DND-41 (cell line): ENCODE measurements at places on chromosomes 6 and 20.

DNA sequence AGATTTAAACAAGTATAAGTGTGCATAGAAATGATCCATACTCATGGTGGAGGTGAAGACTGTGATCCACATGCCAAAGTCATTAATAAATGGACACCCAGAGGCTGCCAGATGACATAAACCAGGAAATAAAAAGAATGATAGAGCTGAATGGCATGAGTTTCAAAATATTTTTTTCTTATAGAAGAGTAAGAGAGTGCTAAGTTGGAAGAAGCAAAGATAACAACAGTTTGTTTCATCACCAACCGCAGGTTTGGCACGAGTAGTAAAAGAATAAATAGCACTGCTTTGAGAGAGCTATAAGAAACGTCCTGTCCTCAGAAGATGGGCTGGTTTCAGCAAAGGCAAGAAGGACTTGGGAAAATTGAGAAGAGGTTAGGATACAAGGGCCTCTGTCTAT is 246.9 kb downstream of the UBE3D start:
- no peak for DNase-seq

DNA sequence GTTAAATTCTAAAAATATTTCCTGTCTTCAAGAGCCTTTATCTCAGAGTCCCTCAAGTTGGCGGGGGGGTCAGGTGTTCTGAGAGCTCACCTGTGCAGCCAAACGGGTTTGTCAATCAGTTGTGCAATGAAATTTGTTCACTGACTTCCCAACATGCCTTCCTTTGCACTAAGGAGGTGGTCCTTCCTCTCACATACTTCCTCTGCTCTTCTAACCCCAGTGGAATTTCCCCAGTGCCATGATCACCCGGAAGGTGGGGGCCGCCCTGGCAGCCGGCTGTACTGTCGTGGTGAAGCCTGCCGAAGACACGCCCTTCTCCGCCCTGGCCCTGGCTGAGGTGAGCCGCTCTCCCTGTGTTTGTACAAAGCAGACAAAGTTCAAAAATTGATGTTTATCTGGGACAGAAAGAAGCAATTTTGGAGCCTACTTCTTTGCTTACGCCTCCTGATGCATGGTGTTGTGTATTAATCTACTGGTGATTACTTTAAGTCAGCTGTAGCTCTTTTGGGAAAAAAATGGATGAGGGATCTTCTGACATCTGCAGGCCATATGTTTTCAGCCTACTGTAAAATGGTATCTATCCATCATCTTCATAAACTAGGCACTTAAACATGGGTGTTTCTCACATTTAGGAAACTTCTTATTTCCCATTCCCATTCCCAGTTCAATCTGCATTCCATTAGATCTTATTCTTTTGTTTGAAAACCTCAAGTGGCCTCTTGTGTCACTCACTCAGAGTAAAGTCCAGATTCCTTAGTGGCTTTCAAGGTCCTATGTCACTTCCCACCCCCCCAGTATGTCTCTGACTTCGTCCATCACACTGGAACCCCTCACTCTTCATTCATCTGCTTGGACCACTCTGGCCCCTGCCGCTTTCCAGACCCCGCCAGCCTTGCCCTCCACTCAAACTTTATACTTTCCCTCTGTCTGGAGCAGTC is 10.1 kb downstream of the ALDH5A1 start:
- DNase-seq: no peak

GRCh38 chr6:152176268-152176667 is 368.8 kb downstream of the ESR1 start:
- no peak for DNase-seq

- DNase-seq: no peak
These were observed 281.6 kb upstream of the SULF2 start for GRCh38 chr20:48066851-48067250.

DNA sequence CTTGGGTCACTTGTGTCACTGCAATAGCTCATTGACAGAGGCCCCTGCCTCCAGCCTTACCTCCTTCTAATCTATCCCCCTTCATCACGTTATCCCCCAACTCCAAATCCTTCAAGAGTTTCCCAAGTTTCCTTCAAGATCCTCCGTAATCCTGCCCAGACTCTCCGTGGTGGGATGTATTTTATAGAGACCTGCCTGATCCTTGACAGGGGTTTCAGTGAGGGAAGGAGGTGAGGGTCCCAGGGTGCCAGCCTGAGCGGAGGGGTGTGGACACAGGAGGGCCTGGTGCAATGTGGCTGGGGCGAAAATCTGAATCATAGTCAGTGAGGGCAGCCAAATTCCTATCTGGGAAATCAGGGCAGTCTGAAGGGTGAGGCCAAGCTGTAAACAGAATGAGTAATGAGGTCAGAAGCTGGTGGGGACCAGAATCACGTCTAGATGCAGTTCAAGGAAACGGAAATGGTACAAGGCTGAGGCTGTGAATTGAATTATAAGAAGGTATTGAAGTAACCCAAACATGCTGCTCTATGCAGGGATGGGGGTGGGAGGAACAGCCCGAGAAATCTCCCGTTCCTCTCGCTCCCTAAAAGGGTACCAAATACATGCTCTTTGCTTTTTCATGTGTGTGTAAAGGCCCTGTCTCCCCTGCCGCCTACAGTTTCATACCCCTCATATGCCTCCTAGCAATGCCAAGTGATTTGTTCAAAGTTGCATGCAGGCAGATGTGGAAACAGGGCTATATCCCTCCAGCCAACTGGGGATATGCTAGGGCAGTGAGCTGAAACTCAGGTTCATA is 35.4 kb upstream of the PIM1 start:
- DNase-seq: no peak

- DNase-seq: peak; percentile 31
These were observed 171.6 kb downstream of the TMEM200A start for GRCh38 chr6:130537447-130537846.

DNA sequence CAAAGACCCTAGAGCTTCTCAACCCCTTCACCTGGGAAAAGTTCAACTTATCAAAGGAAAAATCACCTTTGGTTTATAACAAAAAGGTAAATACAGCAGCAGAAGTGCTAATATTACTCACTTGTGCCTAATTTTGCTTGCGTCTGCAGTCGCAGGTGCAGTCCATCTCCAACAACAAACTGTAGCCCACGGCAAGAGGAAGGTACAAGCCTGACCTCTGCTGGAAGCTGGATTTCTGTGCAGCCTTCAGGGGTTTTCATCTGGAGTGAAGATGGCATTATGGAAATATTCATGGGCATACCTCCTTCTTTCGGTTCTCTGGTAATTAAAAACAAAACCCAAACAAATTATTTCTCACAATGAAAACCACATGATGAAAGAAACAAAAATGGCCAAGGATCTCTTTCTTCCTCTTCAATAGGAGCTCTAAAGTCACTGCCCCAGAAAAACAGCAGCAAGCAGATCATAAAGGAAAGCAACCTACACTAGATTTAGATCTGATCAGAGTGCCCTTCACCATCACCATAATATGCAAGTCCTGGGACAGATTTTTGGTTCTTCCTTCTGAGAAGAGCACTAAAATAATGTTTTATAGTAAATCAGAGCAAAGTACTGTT is 7.8 kb downstream of the UBE3D start:
- DNase-seq: peak; percentile 52

DNA sequence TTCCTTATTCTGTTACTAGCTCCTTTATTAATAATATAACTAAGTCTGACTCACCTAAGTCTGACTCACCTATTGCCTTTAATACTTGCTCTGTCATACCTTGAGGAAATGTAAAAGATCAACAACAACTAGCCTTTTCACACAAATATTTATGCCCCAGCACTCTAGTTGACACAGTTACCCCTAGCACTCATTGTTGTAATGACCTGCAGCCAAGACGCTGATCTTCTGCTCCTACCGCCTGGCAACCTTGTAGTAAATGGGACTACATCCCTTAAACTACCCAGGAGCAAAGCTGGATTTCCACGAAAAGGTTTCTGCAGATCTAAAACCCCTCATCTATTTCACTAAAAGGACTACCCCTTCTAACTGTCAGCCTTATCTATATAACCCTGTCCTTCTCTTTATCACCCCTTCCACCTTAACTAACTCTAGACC is 90.0 kb downstream of the PLG start:
- no peak for DNase-seq

- DNase-seq: no peak
These were observed 44.6 kb downstream of the TULP4 start for GRCh38 chr6:158356586-158357546.

GRCh38 chr20:62429455-62430310 is 2.3 kb upstream of the RBBP8NL start:
- no peak for DNase-seq

DNA sequence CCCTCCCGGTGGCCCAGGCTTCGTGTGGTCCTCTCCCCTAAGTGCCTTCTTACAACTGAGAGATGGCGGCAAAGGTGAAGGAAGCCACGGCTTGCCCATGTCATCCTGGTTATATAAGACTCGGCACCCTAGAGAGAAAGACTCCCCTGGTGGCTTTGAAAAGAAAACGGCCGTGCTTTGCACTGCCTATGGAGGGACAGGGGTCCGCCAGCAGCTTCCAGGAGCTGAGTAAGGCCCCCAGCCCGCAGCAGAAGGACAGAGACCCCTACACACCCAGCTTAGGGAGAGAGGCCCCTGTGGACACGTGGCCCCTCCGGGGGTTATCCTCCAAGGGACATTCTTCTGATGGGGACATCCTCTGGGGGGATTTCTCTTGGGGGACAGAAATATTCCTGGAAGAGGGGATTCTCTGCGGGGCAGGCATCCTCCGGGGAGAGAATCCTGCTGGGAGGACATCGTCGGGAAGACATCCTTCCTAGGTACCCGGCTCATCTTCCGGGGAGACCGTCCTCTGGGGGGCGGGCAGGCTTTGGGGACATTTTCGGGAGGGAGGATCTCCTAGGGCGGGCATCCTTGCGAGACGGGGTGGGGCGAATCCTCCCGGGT is 511 bp upstream of the OGFR start:
- DNase-seq: no peak

DNA sequence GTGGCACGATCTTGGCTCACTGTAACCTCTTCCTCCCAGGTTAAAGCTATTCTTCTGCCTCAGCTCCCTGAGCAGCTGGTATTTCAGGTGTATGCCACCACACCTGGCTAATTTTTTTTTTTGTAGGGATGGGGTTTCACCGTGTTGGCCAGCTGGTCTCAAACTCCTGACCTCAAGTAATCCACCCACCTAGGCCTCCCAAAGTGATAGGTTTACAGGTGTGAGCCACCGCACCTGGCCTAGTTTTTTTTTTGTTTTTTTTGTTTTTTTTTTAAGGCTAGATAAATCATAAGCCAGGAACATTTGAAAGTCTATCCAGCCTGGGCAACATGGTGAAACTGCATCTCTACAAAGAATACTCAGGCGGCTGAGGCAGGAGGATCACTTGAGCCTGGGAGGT is 10.9 kb downstream of the RRP36 start:
- no peak for DNase-seq
